KG1 (cell line): ENCODE measurements at places on chromosomes 16 and 17.

- DNase-seq, result no peak
Observed at GRCh38 chr16:89785523-89786155, 30.8 kb downstream of the FANCA start.

DNA sequence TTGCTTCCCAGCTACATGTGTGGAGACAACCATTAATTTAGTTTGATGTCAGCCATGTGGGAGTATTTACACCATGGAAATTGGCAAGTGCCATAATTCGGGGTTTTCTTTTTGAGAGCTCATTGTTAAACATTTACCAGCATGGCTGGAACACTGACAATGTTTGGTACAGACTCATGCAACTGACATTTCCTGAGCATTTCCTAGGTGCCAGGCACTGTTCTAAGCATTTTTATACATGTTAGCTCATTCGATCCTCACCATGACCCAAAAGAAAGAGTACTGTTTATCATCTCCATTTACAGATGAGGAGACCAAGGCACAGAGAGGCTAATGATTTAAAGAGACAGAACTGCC is 86.9 kb downstream of the FOXL1 start:
- DNase-seq, result no peak

DNA sequence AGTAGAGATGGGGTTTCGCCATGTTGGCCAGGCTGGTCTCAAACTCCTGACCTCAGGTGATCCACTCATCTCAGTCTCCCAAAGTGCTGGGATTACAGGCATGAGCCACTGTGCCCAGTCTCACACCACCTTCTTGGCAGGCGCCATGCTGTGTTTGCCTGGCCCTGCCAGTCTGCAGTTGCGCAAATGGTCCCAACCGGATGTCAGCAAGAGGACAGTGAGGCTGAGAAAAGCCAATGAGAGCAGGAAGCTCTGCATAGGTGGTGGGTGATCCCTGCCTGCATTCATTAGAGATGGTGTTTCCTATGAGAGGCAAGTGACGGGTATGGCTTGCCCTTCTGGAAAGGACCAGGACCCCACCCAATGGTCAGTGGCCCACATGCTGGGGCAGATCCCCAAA is 59.3 kb downstream of the PECAM1 start:
- no peak for DNase-seq

DNA sequence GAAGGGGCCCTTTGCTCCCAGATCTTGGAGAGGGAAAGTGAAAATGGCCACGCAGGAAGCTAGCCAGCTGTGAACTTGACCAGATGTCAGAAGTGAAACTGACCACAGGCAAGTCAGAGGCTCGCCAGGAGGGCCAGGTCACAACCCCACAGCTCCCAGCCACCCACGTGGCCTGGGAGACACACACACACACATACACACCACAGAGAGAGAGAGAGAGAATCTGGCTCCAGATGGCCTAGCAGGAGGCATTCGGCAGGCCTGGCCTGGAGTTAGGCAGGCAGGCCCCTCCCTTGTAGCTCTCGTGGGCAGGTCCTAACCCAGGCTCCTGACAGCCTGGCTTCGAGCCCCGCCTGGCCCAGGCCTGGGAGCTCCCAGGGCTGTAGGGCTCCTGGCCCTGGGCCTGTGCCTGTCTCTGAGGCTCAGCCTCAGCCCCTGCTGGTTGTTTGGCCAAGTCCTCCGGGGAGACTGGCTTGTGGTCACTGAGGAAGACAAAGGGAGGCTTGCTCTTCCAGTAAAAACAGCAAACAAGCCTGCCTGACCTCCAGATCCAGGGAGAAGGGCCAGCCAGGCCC is 20.2 kb downstream of the NGFR start:
- DNase-seq, result no peak

DNA sequence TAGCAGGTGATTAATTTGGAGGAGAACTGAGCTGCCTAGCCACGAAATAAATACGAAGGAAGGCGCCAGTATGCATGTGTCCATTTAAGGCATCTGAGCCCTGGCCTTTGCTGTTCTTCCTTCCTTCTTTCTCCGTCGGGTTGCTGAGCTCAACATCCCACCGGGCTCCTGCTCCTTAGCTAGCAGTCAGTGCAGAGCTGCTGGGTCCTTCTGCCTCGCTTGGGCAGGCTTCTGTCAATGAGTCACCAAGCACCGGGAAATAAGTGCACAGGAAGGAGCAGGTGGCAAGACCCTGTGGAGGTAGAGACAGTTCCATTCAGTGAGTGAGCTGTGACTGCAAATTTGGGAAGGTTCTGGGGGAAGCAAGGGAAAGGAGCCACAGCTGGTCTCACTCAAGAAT is 120.7 kb downstream of the CCDC182 start:
- DNase-seq, result no peak

- DNase-seq, result no peak
Observed at GRCh38 chr16:25692742-25693508, 1.2 kb downstream of the HS3ST4 start.

DNA sequence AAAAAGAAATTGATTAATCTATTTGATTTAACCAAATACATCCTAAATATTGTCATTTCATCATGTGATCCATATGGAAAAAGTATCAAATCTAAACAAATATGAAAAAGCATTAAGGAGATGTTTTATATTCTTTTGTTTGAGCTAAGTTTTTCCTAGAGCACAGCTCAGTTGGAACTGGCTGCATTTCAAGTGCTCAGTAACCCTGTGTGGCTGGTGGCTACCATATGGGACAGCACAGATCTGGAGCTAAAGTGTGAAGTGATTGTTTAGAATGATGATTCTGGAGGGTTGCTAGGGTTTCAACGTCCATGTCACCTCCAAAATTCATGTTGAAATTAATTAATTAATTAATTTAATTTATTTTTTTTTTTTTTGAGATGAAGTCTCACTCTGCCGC is 137.5 kb downstream of the XYLT1 start:
- no peak for DNase-seq

GRCh38 chr16:87117936-87118335 is 199.3 kb downstream of the C16orf95 start:
- DNase-seq, result no peak

GRCh38 chr16:78436846-78437245 is 337.4 kb downstream of the WWOX start:
- no peak for DNase-seq

GRCh38 chr17:49823614-49824013 is 24.3 kb downstream of the TAC4 start:
- DNase-seq, result no peak

- DNase-seq, result no peak
Observed at GRCh38 chr17:19460700-19461099, 49.7 kb downstream of the RNF112 start.

DNA sequence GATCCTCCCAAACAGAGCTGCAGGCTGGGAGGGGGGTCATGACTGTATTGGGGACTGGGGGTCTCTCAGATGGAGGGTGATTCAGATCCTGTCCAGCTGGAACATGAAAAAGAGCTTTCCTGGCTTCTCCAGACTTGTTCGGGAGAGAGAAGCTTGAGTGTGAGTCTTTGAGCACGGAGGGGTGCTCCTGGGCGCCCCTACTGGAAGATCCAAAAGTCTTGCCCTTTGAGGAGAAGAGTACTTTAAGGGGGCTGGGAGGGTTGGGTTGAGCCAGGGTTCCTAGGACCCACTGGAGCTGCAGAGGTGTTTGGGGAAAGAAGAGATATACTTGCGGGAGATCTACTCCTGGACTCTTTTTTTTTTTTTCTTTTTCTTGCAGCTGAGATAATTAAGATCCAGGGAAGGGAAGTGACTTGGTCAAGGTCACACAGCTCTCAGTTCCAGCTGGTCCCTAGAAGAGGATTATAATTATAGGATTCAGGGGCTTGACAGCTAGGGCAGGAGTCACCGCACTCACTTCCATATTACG is 8.4 kb downstream of the RARA start:
- DNase-seq, result peak; percentile 41

GRCh38 chr17:17886226-17886625 is 49.4 kb upstream of the SREBF1 start:
- DNase-seq, result no peak

DNA sequence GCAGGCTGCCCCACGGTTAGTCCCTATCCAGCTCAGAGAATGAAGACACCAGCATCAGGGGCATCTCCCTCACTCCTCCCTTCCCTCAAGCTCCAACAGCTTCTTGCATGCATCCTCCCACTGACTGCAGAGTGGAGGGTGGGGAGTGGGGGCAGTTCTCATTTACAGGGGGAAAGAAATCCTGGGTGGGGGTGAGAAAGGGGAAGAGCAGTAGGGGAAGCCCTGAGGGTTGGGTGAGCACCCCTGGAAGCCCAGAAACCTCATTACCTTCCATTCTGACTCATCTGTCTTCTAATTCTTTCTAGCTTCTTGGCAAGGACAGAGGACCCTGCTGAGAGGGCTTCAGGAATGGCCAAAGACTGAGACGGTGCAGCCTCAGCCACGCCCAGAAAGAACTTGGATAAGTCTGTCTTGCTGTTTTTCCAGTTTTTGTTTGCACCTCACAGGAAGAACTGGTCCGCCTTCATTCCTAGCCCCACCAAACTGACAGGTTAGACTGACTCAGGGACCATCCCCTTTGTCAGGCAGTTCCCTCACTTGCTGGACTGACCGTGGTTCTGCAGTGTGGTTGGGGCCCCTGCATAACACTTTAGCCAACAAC is 52.5 kb upstream of the WSB1 start:
- DNase-seq, result no peak

DNA sequence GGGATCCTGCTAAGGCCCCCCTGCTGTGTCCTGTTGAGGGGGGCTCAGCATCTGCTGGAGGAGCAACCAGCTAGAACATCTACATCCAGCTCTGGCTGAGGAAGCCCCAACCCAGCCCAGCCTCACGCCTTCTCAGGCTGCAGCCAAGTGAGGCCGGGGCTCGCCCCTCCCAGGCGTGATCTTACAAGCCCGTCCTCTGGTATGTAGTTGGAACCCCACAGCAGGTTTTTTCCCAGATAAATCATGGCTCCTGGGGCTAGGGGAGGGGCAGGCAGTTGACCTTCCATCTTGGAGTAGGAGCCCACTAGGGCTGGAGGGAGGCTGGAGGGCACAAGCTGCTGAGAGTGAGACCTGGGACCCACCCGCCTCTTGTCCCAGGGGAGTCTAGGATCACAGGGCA is 4.7 kb downstream of the FAM83G start:
- DNase-seq, result no peak

DNA sequence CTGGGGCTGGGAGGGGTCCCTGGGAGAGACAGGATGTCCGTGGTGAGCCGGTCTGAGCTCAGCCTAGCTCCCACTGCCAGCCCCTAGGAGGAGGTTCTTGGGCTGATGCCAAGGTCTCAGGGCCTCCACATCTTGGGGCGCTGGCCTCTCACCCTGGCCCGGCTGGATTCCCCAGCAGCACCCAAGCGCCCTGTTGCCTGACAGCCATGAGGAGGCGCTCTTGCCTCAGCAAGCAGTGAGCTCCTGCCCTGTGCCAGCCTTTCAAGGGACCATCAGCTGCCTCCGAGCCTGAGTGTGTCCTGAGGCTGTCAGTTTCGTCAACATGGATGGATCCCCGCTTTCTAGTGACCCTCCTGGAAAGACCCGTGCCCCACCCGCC is 234.9 kb upstream of the CIBAR2 start:
- no peak for DNase-seq

DNA sequence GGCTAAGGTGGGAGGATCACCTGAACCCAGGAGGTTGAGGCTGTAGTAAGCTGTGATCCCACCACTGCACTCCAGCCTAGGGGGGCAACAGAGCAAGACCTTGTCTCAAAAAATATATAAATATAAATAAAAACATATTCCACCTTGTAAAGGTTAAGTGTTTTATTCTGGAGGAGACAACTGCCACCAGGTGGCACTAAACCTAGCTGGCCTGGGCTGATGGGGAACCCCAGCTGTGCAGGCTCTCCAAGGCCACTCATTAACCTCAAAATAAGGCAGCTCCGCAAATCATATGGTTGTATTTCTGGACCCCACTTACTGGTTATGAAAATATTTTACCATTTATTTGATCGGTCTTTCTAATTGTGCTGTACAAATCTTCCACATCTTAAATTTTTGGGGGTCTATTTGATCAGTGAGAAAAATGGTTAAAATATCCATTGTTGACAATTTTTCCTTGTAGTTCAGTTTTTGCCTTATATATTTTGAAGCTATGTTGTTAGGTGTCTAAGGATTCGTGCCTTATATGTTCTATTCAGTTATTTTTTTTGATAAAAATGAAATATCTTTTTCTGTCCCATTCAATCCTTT is 8.5 kb upstream of the ICAM2 start:
- peak; percentile 24 for DNase-seq

- peak; percentile 63 for DNase-seq
Observed at GRCh38 chr16:30535777-30536190, 1.1 kb upstream of the ZNF747 start.

DNA sequence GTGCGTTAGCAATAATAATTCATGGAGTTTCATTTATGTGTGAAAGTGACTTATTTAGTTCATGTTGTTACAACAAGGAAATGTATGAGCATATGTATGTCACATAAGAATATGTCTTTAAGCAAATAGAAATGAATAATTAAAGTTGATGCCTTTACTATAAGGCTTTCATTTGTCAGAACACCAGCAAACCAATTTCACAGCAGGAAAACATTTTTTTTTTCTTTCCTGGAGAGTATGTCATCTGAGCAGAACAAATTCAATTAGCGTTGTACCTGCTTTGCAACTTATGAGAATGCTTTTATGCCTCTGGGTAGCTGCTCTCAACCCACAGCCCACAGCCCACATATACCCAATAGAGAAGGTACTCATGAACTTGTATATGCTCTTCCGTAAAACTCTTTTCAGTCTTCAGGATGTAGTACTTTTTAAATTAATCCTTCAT is 26.3 kb upstream of the APOH start:
- no peak for DNase-seq

DNA sequence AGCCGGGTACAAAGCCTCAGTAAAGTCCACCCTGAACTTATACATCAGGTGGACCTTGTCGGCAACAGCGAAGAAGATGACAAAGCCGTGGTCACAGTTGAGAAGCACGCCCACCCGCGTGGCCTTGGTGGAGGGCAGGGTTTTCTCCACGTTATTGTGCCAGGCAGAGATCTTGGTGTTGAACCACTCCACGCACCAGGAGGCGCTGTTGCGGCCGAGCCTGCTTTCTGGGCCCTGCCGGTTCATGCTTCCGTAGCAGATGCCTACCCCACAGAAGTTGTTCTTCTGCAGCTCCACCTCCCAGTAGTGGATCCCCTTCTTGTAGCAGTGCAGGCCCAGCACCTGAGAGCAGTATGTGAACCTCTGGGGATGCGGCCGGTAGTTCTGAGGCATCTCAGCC is 22.1 kb downstream of the TRIM25 start:
- DNase-seq, result no peak

- no peak for DNase-seq
Observed at GRCh38 chr17:41873559-41874292, 8.5 kb upstream of the KLHL11 start.

GRCh38 chr17:40106760-40107521 is 6.6 kb upstream of the NR1D1 start:
- DNase-seq, result no peak
